Fibroblast of upper back skin (primary cell): ENCODE measurements at places on chromosomes 7 and 10.

DNA sequence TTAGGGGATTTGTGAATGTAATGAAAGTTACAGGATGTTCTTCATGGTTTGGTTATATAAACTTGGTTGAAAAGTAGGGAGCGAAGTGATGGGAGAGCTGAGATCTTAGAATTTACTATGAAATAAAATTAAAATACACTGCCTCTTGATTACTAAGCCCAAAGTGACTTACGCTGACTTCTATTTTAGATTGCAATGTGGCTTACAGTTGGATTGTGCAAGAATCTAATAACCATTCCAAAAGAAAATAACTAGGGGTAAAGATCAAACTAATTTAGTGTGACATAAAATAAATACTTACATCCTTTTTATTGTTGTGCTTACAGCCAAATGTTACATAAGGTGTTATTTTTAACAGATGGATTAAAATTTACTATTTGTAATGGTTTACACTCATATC is 15.3 kb downstream of the WNT16 start:
- DNase-seq = no peak

DNA sequence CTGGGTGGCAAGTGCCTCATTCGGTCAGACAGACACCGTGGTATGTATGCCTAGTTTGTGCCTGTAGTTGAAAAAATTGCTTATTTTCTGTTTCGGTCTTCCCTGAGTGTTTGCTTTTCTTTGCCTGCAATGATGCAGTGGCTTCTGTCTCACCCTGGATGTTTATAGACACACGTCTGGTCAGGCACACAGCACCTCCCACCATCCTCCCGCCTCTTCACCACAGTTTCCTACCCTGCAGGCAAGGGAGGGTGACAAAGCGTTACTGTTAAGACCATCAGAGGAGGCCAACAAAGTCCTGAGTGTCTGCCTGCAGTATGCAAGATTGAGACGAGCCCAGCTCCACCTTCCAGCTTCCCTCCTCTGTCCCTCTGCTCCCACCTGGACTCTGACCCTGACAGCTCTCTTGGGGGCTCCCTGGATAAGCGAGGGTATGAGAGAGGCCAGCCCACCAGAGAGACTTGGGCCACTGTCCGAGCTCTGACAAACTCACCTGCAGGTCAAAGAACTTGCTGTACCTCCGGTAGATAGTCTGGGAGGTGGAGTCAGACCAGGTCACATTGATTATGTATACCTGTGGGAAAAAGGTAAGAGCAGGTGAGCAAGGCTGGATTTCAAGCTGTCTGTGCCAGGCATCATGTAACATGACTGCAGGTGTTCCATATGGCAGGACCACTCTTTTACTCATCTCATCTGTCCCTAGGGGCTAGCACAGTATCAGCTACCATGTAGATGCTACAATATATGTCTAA is 54.4 kb downstream of the SH3PXD2A start:
- DNase-seq = no peak

DNA sequence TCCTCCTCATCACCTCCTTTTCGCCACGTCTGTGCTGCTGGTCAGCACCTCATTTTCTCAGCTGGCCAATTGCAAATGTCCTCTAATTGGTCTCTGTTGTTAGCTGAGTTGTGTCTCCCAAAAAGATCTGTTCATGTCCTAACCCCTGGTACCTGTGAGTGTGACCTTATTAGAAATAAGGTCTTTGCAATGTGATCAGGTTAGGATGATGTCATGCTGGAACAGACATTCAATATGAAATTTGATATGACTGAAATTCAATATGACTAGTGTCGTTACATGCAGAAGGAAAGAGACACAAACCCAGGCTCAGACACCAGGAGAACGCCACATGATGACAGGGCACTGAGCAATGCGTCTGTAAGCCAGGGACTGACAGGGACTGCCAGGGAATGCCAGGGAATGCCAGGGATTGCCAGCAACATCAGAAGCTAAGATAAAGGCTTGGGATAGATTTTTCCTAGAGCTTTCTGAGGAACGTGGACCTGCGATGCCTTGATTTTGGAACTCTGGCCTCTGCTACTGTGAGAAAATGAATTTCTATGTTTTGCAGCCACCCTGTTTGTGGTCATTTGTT is 77.5 kb upstream of the CXCL12 start:
- no peak for DNase-seq

- no peak for DNase-seq
Observed at GRCh38 chr10:119242186-119242585, 34.8 kb downstream of the GRK5 start.

DNA sequence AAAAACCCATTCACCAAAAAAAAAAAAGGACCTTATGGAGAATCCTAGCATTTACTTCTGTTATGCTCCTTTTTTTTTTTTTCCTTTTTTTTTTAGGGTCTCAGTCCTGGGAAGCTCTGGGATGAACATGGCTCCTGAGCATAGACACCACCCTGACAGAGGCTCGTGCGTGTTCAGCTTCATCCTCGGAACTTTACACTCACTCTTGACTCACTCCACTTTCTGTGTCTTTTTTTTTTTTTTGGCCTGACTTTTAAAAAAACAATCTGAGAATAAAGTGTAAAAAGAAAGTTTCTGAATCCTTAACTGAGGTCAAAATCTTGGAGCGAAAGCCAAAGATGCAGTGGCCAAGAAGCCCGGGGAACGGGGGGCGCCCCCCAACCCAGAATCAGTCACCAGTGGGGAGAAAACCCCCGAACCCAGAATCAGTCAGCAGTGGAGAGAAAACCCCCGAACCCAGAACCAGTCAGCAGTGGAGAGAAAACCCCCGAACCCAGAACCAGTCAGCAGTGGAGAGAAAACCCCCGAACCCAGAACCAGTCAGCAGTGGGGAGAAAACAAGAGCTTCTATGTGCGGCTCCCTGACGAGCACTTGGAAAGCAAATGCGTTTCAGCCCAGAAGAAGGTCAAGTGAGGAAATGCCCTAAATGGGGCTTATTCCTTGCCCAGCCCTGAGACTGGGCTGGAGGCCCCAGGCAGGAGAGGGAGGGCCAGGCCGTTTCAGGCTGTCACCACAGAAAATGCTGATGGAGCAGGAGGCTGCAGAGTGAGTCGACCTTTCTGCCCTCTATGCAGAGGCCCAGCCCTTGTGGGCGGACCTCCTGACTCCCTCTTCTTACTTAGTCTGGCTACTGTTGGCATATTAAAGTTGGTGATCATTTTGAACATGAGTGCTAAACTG is 19.0 kb upstream of the PFKP start:
- peak; percentile 49 for DNase-seq

- DNase-seq = no peak
Observed at GRCh38 chr7:122438492-122438891, 133.9 kb upstream of the FEZF1 start.

DNA sequence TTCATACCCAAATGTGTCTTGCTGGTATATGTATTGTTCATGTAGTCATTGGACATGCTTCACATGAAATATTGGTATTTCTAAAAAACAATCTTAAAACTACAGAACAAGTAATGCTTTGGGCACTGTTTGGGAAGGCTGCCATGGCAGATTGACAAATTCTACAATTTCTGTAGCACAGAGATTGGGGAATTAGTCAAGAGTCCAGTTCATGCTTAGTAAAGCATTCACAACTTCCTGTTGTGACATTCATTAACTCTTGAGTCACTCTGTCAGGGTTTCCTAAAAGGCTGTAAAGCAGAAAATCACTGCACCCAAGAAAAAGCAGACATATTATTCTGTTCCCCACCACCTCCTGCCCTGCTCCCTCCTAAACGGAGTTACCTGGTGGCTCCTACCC is 398.9 kb downstream of the PHTF2 start:
- DNase-seq = peak; percentile 68

GRCh38 chr10:118827466-118828155 is 72.8 kb upstream of the CACUL1 start:
- no peak for DNase-seq
